ENCODE measurements at places on chromosomes 7 and 10. TPM values are rescaled to one million over a fixed set of nuclear protein-coding genes. Genes with fewer than 3 reads are reported as not detected.

The ITGA8 gene
- total RNA-seq, result 17.3 TPM

GRCh38 chr10:20508921-20509320 is 388.2 kb downstream of the NEBL start:
- H3K36me3 ChIP-seq, result no peaks in the 10 kb centered on the region
- no peaks in the 10 kb centered on the region for H3K4me1 ChIP-seq
- no peak overlapping the region for H3K4me3 ChIP-seq
- DNase-seq, result no peak
- no peaks in the 10 kb centered on the region for H3K27me3 ChIP-seq

DNA sequence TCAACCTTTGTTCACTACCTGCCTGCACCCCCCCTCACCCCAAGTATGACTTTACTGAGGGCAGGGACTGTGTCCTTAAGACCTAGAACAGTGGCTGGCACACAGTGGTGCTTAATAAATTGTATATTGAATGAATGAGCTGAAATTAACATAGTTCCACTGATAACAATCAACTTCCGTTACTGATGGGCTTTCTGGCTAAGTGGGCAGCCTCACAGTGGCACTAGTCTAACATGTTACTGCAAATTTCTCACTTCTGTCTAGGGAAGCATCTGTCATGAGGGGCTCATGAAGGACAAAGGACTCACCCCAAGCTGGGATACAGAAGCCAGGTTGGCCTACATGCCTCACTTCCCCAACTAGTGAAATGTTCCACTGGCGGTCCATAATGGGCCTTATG is 79.3 kb downstream of the CTTNBP2 start:
- no peaks in the 10 kb centered on the region for H3K36me3 ChIP-seq
- H3K4me3 ChIP-seq, result no peak overlapping the region
- no peaks in the 10 kb centered on the region for H3K4me1 ChIP-seq
- DNase-seq, result no peak
- no peak overlapping the region for H3K27ac ChIP-seq

The ERVW-1 gene
- total RNA-seq, result not detected

GRCh38 chr10:1550291-1550595 is 187.1 kb downstream of the ADARB2 start:
- H3K27me3 ChIP-seq, result no peaks in the 10 kb centered on the region
- no peak overlapping the region for H3K27ac ChIP-seq
- no peaks in the 10 kb centered on the region for H3K4me1 ChIP-seq
- DNase-seq, result no peak
- H3K36me3 ChIP-seq, result no peaks in the 10 kb centered on the region

- H3K36me3 ChIP-seq, result no peaks in the 10 kb centered on the region
- H3K27me3 ChIP-seq, result no peaks in the 10 kb centered on the region
- H3K4me3 ChIP-seq, result no peak overlapping the region
These were observed 256.6 kb upstream of the SEMA3C start for GRCh38 chr7:81175275-81175940.

DNA sequence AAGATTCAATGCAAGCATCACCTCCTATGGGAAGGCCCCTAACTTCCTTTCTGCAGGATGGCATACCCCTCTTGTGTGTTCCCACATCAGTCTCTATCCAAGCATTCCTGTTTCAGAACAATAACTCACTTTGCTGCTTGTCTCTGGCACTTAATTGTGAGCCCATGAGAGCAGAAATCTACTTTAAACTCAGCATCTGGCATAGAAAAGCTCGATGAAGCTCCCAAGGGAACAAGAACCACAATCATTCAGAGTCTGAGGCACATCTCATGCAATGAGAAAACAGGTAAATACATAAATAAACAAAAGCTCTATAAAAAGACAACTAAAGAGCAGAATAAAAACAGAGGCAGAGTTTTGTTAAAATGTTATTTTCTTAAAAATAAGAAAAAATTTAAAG is 66.2 kb downstream of the VPS41 start:
- H3K36me3 ChIP-seq, result no peaks in the 10 kb centered on the region
- no peak for DNase-seq
- no peak overlapping the region for H3K27ac ChIP-seq
- H3K4me3 ChIP-seq, result no peak overlapping the region
- no peaks in the 10 kb centered on the region for H3K27me3 ChIP-seq

The GATA3 gene
- total RNA-seq, result 0.96 TPM

- no peaks in the 10 kb centered on the region for H3K36me3 ChIP-seq
- H3K27ac ChIP-seq, result no peak overlapping the region
- no peak overlapping the region for H3K4me3 ChIP-seq
- no peak for DNase-seq
- H3K4me1 ChIP-seq, result no peaks in the 10 kb centered on the region
- H3K27me3 ChIP-seq, result no peaks in the 10 kb centered on the region
These were observed 15.8 kb downstream of the MMS19 start for GRCh38 chr10:97482381-97482780.

GRCh38 chr7:37848297-37848696 is at the start of gene NME8:
NME8 (plus strand) TSS chr7:37848597; CDS start chr7:37850267, 1,670 bp downstream.
- no peak for DNase-seq
- no peaks in the 10 kb centered on the region for H3K36me3 ChIP-seq
- H3K27me3 ChIP-seq, result no peaks in the 10 kb centered on the region
- no peaks in the 10 kb centered on the region for H3K4me1 ChIP-seq
- no peak within 1 kb of the TSS for H3K27ac ChIP-seq

DNA sequence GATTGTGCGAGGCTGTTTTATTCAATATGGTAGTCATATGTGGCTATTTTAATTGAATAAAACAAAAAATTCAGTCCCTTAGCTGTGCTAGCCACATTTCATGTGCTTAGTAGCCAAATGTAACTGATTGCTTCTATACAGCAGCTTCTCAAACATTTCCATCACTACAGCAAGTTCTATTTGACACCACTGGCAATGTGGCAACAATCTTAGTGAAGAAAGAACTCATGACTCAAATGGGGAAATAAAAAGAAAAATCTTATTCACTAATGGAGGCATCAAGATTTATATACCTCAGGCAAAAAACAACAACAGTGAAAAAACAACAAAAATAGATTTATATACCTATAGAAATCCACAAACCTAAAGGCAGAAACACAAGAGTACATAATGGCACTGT is 17.9 kb downstream of the SEM1 start:
- H3K27me3 ChIP-seq, result no peaks in the 10 kb centered on the region
- H3K36me3 ChIP-seq, result no peaks in the 10 kb centered on the region
- H3K4me3 ChIP-seq, result no peak overlapping the region
- no peak for DNase-seq
- no peaks in the 10 kb centered on the region for H3K4me1 ChIP-seq
- no peak overlapping the region for H3K27ac ChIP-seq

The OR2A12 gene
- 1.0 TPM for total RNA-seq

The FBXL13 gene
- 3.3 TPM for total RNA-seq

The CCDC136 gene
- 3.4 TPM for total RNA-seq

The FAM171A1 gene
- total RNA-seq, result 20.5 TPM

DNA sequence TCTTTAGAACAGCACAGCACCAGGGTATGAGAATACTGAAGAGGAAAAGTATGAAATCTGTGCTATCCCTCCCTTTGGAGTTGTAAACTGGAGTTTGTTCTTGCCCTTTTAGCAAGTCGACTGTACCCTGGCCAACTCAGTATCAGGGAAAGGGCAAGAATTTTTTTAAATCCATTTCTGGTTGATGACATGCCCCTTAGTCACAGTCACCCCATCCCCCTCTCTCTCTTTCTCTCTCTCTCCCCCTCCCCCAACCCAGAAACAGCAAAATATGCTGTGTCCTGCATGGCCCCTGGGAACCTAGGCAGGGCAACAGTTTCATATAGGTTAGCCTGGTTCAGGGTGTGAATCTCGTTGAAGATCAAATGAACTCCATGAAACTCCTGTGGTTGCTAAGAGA is 177.7 kb upstream of the ADO start:
- no peaks in the 10 kb centered on the region for H3K36me3 ChIP-seq
- no peak for DNase-seq
- no peak overlapping the region for H3K4me3 ChIP-seq
- H3K27ac ChIP-seq, result no peak overlapping the region

- H3K36me3 ChIP-seq, result no peaks in the 10 kb centered on the region
- no peaks in the 10 kb centered on the region for H3K4me1 ChIP-seq
- H3K4me3 ChIP-seq, result no peak overlapping the region
- no peak overlapping the region for H3K27ac ChIP-seq
- H3K27me3 ChIP-seq, result no peaks in the 10 kb centered on the region
These were observed 844.9 kb upstream of the COBL start for GRCh38 chr7:52161483-52161882.

GRCh38 chr10:12431151-12432101 is 82.1 kb downstream of the CAMK1D start:
- no peak overlapping the region for H3K27ac ChIP-seq
- no peaks in the 10 kb centered on the region for H3K36me3 ChIP-seq
- no peaks in the 10 kb centered on the region for H3K4me1 ChIP-seq
- H3K4me3 ChIP-seq, result no peak overlapping the region
- no peaks in the 10 kb centered on the region for H3K27me3 ChIP-seq

DNA sequence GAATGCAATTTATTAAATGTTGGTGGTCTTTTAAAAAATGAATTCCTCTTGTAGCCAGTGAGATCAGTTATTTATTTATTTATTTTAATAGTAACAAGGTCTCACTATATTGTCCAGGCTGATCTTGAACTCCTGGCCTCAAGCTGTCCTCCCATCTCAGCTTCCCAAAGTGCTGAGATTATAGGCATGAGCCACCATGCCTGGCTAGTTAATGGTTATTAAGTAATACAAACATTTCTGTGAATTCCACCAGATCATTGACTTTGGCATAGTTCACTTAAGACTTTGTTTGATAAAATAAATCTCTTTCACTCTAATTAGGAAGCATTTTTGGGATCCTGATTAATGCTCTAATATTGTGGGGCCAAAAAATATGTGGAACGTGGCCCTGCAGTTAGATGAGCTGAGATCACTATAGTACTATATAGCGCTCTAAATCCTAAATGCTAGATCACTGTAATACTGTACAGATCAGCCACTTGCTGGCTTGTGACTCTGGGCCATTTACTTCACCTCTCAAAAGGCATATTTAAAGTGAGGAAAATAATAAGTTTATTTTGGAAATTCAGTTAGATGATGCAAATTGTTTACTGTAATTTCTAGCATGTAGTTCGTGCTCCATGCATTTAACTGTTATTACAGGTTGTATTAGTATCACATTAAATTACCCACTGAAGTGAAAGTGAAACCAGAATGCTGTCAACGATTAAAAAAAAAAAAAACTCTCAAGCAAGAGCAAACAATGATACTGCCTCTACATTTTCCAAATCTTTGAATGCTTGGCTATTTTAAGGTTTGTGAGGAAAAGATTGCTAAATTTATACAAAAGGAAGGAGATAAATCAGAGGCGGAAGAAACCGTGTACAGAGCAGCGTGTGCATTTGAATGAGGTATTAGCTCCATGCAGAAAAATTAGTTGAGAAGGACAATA is 15.9 kb upstream of the FAS start:
- no peak overlapping the region for H3K27ac ChIP-seq
- no peak for DNase-seq
- H3K4me1 ChIP-seq, result no peaks in the 10 kb centered on the region

GRCh38 chr7:18109762-18110161 is 82.1 kb upstream of the PRPS1L1 start:
- no peaks in the 10 kb centered on the region for H3K4me1 ChIP-seq
- no peaks in the 10 kb centered on the region for H3K27me3 ChIP-seq
- no peak overlapping the region for H3K4me3 ChIP-seq
- no peak overlapping the region for H3K27ac ChIP-seq

The CYP3A4 gene
- total RNA-seq, result 43.4 TPM

GRCh38 chr7:24835643-24836042 is 78.4 kb upstream of the GSDME start:
- H3K36me3 ChIP-seq, result no peaks in the 10 kb centered on the region
- DNase-seq, result no peak
- H3K4me3 ChIP-seq, result no peak overlapping the region
- H3K27ac ChIP-seq, result no peak overlapping the region
- H3K27me3 ChIP-seq, result no peaks in the 10 kb centered on the region

The ATOH7 gene
- total RNA-seq, result not detected

DNA sequence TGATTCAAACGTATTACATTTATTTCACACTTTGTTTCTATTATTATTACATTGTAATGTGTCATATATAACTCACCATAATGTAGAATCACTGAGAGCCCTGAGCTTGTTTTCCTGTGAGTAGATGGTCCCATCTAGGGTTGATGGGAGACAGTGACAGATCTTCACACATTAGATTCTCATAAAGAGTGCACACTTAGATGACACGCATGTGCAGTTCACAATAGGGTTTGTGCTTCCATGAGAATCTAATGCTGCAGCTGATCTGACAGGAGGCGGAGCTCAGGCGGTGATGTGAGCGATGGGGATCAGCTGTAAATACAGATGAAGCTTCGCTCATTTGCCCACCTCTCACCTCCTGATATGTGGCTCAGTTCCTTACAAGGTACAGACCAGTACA is 36.1 kb downstream of the BMPER start:
- no peaks in the 10 kb centered on the region for H3K4me1 ChIP-seq
- no peak overlapping the region for H3K27ac ChIP-seq
- no peak for DNase-seq
- H3K4me3 ChIP-seq, result no peak overlapping the region
- H3K36me3 ChIP-seq, result no peaks in the 10 kb centered on the region

DNA sequence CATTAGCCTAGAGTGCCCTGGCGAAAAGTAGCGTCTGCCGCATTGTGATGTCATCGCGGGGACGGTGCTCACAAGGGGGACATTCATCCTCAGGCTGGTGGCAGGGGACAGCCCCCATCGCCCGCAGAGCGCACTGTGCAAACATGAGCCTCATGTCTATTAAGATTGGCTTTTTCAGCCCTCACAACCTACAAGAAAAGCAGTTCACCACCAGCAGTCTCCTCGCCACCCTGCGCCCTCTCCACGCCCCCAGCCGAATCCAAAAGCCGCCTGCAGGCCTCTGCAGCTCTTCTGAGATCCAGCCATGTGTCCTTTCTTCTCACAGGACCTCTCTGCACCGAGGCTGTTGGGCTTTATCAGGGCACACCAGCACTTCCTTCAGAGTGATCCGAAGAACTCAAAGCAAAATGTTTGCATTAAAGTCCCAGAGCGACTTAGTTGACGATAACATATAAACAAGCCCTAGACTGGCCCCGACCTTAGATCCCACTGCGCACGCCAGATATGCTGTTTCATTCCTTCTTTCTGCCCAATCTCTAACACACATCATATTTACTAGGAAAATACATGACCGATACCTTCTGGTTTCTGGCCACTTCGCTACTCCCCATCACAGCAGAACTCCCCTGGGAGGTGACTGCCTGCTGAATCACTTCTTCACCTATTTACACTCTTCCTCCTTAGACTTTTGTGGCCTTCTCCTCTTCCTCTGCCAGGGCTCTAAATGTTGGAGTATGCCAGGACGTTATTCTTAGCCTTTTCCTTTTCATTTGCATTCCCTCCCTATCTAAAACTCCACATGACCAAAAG is 206.0 kb upstream of the SH2B2 start:
- H3K4me1 ChIP-seq, result peaks cover 13% of the 10 kb centered on the region
- no peaks in the 10 kb centered on the region for H3K36me3 ChIP-seq
- no peaks in the 10 kb centered on the region for H3K27me3 ChIP-seq
- H3K27ac ChIP-seq, result peak overlapping the region; percentile 24
- H3K4me3 ChIP-seq, result no peak overlapping the region

GRCh38 chr10:7121154-7121797 is 289.6 kb downstream of the SFMBT2 start:
- H3K27ac ChIP-seq, result no peak overlapping the region
- no peaks in the 10 kb centered on the region for H3K36me3 ChIP-seq
- H3K4me3 ChIP-seq, result no peak overlapping the region
- DNase-seq, result peak; percentile 67
